HFF-Myc (cell line): ENCODE measurements at places on chromosomes 1 and 21.

GRCh38 chr1:216207154-216207553 lies 216.1 kb downstream of the USH2A start:
- DNase-seq = no peak

GRCh38 chr21:27365394-27365793 lies 398.5 kb upstream of the ADAMTS5 start:
- no peak for DNase-seq

DNA sequence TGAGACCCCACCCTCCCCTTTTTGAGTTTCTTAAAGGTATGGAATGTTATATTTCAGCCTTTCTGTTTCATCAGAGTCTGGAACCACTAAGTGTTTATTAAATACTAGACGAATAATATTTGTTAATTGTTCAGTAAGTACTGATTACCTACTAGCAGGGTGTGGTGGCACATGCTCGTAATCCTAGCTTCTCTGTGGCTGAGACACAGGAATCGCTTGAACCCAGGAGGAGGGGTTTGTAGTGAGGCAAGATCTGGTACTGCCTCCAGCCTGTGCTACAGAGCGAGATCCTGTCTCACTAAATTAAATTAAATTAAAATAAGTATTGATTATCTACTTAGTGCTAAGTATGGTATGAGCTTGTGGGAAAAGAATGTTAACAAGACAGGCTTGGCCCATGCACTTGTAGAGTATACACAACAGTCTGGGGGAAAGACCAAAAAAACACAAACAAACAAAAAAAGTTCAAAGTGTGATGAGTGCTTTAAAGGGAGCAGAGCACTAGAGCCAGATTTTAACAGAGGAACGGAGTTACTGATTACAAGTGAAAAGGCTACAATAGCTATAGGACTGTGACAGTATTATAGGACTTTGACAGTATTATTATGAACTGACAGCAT lies 2.4 kb downstream of the CEPT1 start:
- DNase-seq = no peak

GRCh38 chr1:23592209-23592892 lies 33.0 kb upstream of the ID3 start:
- peak; percentile 29 for DNase-seq

GRCh38 chr1:38466487-38466886 lies 393.1 kb downstream of the RRAGC start:
- DNase-seq = no peak

DNA sequence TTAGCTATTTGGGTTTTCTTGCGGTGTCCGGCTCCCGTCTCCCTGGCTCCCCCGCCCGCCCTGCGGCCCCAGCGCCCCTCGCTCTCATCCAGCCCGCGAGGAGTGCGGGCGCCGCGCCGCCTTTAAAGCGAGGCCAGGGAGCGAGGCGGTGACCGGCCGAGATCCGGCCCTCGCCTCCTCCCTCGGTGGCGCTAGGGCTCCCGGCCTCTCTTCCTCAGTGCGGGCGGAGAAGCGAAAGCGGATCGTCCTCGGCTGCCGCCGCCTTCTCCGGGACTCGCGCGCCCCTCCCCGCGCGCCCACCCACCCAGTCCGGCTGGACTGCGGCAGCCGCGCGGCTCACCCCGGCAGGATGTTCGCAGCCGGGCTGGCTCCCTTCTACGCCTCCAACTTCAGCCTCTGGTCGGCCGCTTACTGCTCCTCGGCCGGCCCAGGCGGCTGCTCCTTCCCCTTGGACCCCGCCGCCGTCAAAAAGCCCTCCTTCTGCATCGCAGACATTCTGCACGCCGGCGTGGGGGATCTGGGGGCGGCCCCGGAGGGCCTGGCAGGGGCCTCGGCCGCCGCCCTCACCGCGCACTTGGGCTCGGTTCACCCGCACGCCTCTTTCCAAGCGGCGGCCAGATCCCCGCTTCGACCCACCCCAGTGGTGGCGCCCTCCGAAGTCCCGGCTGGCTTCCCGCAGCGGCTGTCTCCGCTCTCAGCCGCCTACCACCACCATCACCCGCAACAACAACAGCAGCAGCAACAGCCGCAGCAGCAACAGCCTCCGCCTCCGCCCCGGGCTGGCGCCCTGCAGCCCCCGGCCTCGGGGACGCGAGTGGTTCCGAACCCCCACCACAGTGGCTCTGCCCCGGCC lies 492 bp downstream of the HLX start:
- no peak for DNase-seq

DNA sequence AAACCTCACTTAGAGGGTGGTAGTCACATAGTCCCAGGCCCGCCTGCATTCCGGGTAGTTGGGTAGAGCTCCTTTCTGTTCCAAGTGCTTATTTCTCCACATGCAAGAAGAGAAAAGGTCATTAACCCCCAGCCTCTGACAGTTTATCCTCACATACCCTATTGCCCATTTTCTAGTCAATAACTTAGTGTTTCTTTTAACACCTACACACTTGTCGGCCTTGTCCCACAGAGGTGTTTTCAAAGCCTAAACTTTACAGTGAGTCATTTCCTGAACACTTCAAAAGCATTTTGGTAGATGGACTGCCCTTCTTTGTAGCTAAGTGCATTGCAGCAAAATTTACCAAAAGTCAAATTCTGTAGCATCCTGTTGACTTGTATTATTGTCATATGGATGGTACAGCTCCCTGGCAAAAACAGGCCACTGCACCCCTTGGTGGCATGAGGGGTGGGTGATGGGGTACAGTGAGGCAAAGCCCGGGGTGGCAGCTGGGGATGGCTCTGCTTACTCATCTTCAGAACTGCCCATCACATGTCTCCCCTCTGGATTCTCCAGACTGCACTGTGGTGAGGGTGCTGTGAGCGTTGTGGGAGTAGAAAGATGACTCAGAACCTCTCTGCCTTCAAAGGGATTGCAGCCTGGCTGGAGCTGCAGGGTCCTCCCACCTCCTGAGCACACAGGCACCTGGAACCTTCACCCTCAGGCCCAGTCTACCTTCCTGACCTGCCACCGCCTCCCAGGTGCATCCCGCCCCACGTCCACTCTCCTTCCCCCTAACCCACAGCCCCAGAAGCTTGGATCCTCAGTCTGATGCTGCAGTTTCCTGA lies 45.8 kb upstream of the DMRTB1 start:
- DNase-seq = no peak

GRCh38 chr21:35178827-35179226 lies 129.7 kb upstream of the RUNX1 start:
- DNase-seq = no peak

DNA sequence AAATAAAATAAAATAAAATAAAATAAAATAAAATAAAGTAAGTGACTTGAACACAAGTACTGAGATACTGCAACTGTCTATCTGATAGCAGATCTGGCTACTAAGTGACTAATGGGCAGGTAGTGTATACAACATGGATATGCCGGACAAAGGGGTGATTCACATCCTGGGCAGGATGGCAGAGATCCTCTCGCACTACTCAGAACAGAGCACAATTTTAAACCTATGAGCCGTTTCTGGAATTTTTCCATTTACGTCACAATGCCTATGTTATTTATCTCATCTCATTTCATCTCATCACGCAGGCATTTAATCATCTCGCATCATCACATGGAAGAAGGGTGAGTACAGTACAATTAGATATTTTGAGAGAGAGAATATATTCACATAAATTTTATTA lies 233.3 kb upstream of the COA6 start:
- DNase-seq = peak; percentile 38

DNA sequence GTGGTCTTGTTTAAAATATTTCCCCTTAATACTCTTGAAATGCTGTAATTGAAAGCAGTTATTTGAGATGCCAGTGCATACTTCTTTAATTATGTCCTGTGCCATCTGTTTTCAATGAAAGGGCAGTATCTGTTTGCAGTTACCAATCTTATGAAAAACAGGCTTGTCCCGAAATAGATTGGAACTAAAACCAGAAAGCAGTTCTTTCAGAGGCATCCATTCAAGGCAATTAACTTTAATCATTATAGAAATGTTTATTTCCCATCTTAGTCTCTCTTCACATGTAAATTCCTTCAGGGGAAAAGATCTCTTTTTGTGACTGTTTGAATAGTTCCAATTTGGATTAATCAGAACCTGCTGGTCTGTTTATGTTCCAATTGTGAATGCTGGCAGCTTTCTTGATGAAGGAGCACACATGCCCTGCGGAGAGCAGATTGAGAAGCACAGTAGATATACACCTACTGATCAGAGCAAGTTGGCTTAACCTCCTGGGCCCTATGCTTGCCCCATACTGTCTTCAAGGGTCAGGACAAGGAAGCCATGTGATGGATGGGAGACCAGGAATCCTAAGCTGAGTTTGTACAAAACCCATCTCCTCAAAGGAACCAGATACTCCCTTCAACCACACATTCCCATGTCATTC lies 41.6 kb upstream of the MROH9 start:
- peak; percentile 65 for DNase-seq

DNA sequence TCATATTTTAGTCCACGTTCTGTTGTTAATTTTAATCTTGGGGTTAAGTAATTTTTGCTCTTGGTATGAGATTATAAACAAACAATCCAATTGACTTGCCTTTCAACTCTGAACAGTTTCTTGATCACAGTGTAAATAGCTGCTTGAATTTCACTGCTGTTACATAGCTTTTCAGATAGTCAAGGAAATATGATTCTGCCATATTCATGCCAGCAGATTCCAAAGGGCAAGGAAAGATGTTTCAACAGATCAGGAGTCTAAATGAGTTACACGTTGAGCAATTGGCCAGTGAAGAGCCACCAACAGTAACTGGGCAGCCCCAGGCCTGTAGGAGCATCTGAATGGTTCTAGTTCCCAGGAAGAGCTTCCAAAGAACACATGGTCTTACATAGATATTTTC lies 93.6 kb downstream of the LEPR start:
- DNase-seq = no peak

DNA sequence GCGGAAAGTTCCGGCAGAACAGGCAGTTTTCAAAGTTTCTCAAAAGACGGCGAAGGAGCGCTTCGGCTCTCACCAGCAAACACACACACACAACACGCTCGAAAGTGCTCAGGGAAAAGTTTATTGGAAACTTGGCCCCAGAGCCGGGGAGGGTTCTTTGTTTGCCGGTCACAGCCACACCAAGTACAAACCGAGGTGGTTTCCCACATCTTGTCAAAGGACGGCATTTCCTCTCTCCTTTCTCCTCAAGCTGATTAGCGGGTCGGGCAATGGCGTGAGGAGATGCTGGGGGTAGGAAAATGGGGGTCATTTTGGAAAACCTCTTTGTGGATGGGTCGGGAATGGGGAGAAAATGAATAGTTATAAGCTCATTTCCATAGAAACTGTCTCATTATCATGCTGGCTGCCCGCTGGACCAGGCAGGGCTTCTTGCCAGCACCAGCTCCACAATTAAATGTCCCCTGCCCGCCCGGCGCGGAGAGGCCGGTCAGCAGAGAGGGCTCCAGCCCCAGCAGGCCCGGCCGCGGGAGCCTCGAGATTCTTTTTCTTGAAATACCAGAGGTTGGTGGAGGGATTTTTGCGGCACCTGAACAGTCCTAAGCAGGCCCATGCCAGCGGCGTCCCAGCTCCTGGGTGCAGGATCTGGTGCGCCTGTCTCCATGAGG lies 92.3 kb downstream of the PRDM16 start:
- DNase-seq = no peak

DNA sequence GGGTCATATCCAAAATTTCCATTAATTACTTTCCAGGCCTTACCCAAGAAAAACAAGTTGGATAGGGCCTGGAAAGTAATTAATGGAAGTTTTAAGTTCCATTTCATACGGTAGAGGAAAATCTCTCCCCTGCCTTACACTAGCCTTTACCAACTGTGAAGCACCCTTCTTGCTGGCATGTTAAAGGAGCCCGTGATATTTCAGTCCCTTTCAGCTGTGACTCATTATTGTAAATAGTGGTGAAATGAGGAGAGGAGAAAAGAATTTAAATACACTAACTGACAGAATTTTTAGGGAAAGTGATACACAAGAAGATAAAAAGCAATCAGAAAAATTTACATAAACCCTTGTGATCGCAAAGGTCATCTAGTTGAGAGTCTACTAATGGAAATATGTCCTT lies 20.3 kb upstream of the KAZN start:
- no peak for DNase-seq

- no peak for DNase-seq
Measured at GRCh38 chr1:164767752-164768402, 208.9 kb downstream of the PBX1 start.

GRCh38 chr1:84427250-84428188 lies 29.2 kb downstream of the DNASE2B start:
- DNase-seq = no peak

GRCh38 chr21:39637971-39638240 lies 25.2 kb downstream of the B3GALT5 start:
- DNase-seq = no peak

GRCh38 chr1:24118410-24119242 lies 6.7 kb upstream of the MYOM3 start:
- DNase-seq = no peak

- no peak for DNase-seq
Measured at GRCh38 chr1:183432548-183432875, 14.3 kb upstream of the NMNAT2 start.

GRCh38 chr21:32101277-32101676 lies 177.6 kb downstream of the MIS18A start:
- DNase-seq = no peak

DNA sequence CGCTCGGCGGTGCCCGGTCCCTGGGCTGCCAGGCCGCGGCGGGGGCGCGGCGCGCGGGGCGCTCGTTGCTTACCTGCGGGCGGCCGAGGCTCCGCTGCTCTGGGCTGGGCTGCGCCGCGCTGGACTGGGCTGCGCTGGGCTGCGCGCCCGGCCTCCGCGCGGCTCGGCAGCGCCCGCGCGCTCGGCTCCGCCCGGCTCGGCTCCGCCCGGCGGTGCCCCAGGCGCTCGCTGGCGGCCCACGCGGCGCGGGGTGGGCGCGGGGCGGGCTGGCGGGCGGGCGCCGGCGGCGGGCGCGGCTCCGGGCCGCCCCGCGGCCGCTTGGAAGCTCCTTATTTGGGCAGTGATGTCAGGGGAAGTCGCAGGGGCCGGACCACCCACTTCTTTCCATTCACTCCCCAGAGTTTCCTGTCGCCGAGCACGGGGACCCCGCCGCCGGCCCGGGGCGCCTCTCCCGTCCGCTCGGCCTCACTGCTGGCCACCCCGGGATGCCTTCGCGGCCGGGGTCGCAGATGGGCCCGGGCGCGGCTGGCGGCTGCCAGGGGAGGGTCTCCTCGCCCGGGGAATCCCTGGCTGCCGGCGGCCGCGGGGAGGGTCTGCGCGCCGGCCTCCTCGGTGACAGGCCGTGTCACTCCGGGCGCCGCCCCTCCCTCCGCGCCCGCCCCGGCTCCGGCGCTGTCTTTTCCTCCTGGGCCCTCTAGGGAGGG lies 177.7 kb upstream of the EDN2 start:
- DNase-seq = no peak

DNA sequence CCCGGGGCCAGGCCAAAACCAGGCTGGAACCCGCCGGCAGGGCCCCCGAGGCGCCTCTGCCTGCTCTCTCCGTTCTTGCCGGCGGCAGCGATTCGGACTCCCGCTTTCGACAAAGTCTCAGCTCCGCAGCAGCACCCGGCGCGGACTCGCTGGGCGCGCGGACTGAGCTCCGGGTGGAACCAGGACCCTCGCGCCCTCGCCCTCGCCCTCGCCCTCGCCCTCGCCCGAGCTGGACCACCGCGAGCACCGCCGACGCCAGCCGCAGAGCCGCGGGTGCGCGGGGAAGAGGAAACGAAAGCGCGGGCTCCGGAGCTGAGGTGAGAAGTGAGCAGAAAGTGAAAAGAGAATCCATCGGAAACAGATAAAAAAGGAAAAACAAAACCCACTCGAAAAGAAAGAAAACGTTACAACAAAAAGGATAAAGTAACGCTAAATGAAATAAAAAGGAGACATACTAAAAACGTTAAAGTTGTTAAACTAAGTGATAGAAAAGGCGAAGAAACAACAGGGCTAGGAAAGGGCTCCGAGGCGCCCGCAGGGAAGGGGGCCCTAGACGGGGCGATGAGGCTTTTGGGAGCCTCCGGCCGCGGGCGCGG lies 64.9 kb downstream of the MEF2D start:
- no peak for DNase-seq
